ENCODE measurements at places on chromosomes 1 and 21. TPM values are rescaled to one million over a fixed set of nuclear protein-coding genes. Genes with fewer than 3 reads are reported as not detected.

F3 gene
- polyA plus RNA-seq, result 58.7 TPM

KCNE1 gene
- polyA plus RNA-seq, result 0.30 TPM

OR1C1 gene
- polyA plus RNA-seq, result not detected

CRP gene
- polyA plus RNA-seq, result not detected

CFAP107 gene
- polyA plus RNA-seq, result 0.73 TPM

GRCh38 chr1:26832249-26832960 lies 5.9 kb downstream of the ZDHHC18 start:
- no peak for DNase-seq

GRCh38 chr1:6003568-6004411 lies 11.6 kb upstream of the NPHP4 start:
- DNase-seq, result no peak

GRCh38 chr1:16109571-16109970 lies 36.1 kb upstream of the FAM131C start:
- DNase-seq, result no peak

DNA sequence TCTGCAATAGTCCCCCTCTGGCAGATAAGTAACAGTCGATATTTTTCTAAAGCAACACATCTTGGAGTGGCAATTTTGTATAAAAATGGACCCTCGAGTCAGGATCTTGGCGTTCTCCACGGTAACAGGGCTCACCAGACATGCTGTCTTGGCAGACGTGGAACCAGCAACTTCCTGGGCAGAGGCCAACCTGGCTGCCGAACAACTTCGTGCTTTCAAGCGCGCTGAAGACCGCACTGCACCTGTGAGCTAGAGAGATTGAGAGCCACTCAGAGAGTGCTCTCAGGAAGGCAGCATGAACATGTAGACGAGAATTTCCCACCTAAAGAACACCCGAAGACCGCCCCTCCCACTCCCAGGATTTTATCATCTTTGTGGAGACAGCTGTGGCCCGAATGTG lies 7.3 kb downstream of the C1orf174 start:
- DNase-seq, result no peak
